ENCODE measurements at places on chromosomes 11 and 22.

DNA sequence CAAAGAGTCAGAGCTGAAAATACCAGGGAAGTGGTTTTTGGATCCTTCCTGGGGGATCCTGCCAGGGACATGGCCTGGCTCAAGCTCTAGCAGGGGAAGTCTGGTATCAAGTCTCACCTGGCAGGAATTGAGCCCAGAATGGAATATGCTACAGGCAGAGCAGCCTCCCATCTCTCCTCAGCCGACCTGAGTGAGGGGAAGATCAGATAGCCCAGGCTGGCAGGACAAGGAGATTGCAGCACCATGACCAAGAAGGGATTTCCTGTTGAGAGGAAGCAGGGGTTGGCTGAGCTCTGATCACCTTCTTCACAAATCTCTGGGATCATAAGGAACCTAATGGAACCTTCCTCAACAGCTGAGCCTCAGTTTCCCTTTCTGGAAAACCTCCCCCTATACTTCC is 13.0 kb downstream of the OAF start:
- no peak for DNase-seq

- no peak for DNase-seq
Measured at GRCh38 chr11:21169639-21170038, 500.3 kb downstream of the NELL1 start.

DNA sequence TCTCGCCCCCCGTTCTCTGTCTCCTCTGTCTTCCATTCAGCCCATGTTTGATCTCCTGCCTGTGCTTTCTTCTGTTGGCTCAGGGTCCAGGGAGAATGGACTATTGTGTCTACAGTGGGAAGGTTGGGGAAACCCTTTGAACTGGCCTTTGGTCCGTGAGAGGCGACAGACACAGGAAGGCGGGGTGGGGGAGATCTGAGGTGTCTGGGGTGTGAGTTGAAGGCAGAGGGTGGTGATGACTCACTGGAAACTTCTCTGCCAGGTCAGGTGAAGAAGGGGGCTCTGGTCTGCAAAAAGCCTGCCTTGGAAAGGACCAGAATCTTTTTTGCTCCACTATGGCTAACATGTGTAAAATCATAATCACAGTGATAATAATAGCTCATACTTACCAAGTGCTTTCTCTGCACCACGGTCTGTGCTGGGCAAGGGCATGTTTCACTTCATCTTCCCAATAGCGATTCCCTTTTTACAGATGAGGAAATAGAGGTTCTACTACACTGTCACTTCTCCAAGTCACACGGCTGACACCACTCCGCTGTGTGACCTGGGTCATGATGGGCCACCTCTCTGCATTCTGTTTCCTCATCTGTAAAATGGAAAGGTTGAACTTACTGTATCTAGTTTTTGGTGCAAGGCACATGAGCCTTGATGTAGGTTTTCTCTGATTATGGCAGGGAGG is 99.8 kb upstream of the ALX4 start:
- DNase-seq, result no peak

- DNase-seq, result no peak
Measured at GRCh38 chr11:4496557-4497248, 14.3 kb downstream of the OR52K1 start.

- peak; percentile 88 for DNase-seq
Measured at GRCh38 chr22:28146401-28147314, 227.6 kb upstream of the PITPNB start.

DNA sequence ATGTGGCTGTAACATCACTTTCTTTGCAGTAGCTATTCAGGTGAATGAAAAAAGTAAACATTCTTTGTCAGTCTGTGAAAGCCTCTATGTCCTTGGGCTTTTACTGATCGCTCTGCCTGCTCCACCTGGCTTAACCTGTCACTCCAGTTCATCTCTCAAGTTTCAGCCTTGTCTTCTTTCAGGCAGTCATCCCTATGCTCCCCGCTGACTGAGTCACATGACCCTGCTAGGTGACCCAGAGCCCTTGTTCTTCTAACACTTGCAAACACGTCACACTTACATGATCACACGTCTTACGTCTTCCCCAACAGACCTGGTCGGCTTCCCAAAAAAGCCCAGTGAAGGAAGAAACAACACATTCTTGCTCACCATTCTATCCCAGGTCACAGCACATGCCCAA is 499.3 kb upstream of the TENM4 start:
- DNase-seq, result no peak

- no peak for DNase-seq
Measured at GRCh38 chr11:134145715-134146114, 76.8 kb downstream of the JAM3 start.

GRCh38 chr11:93843906-93844305 is 6.5 kb downstream of the VSTM5 start:
- DNase-seq, result no peak

- DNase-seq, result no peak
Measured at GRCh38 chr11:3737386-3737933, 59.9 kb downstream of the NUP98 start.

- DNase-seq, result no peak
Measured at GRCh38 chr22:26957897-26958296, 300.5 kb downstream of the MIAT start.

DNA sequence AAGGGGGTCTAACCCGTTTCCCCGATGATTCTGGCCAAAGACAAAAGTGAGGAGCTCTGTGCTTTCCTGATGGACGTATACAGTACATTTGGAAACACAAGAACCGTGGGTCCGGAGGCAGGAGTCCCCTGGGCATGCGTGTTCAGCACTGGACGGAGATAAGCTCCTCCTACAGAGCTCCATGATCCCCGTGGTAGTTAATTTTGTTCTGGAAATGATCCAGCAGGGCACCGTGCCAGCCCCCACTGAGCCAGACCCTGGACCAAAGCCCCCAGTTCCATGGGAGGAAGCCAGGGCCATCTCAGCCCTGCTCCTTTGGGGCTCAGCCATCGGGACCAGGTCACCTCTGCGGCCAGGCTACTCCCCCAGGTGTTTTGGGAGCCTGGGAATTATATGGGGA is 83.3 kb downstream of the TRMU start:
- no peak for DNase-seq

- no peak for DNase-seq
Measured at GRCh38 chr11:34653851-34654482, 33.1 kb downstream of the EHF start.

GRCh38 chr22:46864314-46865051 is 102.0 kb downstream of the TBC1D22A start:
- DNase-seq, result no peak

GRCh38 chr22:21443735-21444421 is 23.3 kb upstream of the TMEM191C start:
- no peak for DNase-seq

DNA sequence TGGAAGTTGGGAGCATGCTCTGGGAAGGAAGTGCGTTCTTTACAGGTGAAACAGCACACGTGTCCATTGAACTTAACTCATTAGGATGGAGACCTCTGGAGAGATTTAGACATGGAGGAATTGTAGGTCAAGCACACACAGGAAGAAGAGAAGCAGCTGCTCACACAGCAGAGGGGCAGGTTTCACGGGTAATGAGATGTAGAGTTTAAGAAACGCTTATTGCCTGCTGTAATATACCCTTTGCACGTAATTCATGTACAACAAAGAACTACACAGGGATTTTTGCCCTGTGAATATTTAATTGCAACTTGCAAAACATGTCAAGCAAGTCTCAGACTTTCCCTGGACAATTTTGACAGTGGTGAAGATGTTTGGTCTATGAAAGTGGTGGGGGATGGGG is 508.0 kb downstream of the OPCML start:
- DNase-seq, result no peak

DNA sequence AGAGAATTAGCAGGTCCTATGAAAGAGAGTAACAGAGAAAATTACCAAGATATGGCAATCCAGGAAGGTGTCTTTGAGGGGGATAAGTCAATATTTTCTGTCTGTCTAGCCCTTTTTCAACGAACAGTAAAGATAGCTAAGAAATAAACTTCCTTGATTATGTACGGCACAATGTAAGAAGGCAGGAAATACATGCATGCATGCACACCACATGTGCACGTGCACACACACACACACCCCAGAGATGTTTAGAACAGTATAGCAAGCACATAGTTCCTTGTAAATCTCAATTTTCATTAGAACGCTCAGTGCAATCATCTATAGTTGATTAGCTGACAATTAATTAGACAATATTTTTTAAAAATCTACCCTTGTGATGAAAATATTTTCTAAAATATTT is 74.7 kb downstream of the MPPED2 start:
- DNase-seq, result no peak

GRCh38 chr11:131350872-131351271 is 19.5 kb upstream of the NTM start:
- no peak for DNase-seq

DNA sequence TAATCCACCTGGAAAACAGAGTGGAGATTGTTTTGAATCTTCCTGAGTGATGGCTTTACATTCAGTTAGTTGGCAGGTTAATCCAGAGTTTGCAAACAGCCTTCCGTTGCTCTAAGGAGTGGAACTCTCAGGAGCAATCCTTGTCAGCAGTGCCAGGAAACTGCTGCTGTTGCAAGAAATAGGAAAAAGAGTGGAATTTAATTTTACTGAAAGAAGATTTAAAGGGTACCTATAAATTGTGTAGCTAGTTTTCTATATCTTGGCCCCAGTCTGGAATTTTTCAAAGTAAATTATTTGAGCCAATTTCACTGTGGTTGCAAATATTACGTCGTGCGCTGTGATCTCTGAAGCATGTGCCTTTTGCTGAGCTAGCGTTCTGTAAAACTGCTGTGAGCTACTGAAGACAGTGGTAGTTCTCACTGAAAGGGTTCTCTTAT is 55.5 kb upstream of the SLC5A12 start:
- no peak for DNase-seq

DNA sequence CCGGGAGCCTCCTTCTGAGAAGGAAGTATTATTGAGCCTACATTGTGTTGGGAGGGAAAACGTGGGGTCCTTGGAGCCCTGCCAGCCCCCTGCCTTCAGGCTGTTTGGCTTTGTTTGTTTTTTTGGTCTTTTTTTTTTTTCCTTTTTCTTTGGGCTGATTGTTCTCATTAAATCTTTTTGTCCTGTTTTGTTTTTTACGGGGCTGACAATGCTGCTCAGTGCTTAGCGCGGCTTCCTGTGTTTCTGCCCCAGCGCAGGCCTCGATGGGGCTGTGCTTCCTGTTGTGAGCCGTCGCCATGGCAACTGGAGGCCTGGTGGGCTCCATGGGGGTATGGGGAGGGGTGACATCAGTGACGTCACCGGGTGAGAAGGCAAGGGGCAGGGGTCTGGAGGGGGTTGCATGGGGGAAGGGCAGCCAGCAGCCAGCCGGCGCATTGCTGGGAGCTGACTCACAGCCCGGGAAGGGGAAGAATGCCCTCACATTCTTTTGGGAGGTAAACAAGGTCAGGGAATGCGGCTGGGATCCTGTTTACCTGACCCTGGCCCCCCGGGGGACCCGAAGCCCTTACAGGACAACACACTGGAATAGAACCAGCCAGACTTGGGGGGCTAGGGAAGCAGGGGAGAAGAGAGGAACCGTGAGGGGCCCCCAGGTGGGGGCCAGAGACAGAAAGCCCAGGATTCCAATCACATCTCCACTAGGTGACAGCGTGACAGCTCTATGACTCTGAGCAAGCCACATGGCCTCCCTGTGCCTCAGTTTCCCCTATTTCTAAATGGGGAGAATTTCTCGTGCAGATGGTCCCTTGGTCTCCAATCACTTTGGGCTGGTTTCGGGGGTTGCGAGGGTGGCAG is 22.2 kb upstream of the CBX7 start:
- DNase-seq, result no peak

GRCh38 chr11:126817523-126818450 is 182.8 kb downstream of the KIRREL3 start:
- DNase-seq, result no peak

- no peak for DNase-seq
Measured at GRCh38 chr11:9708544-9708943, 44.7 kb downstream of the SWAP70 start.

Measured in NCI-H2171 (cell line).